ENCODE measurements at places on chromosomes 6 and 20.

DNA sequence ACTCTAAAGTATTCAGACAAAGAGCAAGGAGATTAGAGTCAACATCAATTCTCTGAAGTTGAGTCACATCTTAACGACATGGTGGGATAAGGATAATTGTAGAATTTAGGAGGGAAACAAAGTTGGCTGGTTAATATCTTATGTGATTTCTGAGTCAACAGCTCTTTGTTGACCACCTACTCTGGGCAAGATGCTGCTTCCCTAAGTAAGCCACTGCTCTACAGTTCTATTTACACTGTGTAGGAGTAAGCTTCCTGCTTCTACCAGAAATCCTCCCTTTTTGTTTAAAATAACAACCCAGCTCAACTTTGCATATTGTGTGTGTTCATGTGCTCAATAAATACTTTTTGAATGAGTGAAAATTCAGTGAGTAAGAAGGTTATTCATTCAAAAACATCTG lies 3.1 kb downstream of the HS3ST5 start:
- no peak for DNase-seq

GRCh38 chr20:4014031-4014474 lies 1.3 kb downstream of the RNF24 start:
- peak; percentile 47 for DNase-seq

DNA sequence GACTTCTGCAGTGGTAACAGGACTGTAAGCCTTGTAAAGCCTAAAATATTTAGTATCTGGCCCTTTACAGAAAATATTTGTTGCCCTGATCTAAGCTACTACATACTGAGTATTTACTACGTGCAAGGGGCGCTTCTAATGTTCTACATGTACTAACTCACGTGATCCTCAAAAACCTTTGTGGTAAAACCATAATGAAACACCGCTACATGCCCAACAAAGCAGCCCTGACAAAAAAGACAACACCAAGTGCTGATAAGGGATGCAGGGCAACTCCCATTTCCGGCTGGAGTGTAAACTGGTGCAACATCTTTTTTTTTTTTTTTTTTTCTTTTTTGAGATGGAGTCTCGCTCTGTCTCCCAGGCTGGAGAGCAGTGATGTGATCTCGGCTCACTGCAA lies 85.0 kb downstream of the SULF2 start:
- DNase-seq = no peak

DNA sequence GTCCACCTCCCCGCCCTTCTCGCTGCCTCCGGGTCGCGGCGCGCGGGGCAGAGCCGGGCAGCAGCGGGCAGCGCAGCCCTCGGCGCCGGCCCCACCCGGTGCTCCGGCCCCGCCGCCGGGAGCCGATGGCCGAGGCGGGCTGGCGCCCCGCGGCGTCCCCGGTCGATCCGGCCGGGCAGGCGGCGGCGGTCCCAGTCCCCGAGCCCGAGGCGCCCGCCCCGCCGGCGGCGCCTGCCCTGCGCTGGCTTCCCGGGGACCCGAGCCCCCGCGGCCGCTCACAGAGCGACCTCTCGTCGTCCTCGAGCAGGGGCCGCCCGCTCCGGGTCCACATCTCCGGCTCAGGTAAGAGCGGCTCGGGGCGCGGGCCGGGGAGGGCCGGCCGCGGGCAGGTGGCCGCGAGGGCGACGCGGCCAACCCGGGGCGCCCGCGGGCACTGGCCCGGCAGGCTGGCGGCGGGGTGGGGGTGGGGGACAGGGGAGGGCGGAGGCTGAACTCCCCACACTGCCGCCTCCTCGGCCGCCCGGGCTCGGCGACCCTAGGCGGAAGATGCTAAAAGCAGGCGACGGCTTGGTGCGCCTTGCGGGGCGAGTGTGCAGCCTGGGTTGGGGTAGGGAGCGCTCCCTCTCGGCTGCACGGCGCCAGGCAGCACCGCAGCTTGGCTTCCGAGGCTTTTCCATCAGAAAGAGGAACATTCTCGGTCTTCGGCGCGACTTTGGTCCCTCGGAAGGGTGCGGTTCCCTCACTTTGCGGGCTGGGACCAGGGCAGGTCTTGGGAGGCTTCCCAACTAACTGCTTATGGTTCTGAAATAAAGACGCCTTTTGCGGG lies 25.6 kb upstream of the FUCA2 start:
- DNase-seq = no peak

- DNase-seq = no peak
These were observed 116.9 kb upstream of the SCGN start for GRCh38 chr6:25534942-25535631.

DNA sequence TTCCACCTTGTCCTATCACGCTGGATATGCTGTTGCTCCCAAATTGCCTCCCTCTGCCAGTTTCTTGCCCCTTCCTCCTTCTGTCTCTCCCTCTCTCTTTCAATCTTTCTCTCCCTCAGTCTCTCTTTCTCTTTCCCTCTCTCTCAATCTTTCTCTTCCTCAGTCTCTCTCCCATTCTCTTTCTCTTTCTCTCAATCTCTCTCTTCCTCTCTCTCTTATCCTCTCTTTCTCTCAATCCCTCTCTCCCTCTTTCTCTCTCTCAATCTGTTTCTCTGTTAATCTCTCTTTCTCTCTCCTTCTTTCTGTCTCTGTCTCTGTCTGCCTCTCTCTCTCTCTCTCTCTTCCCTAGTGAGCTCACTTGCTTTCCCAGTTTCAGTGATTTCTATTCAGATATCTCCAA lies 245.8 kb downstream of the ESR1 start:
- DNase-seq = no peak

GRCh38 chr6:128068119-128068479 lies 167.2 kb upstream of the THEMIS start:
- DNase-seq = no peak

GRCh38 chr6:71489736-71490135 lies 201.1 kb downstream of the OGFRL1 start:
- no peak for DNase-seq

DNA sequence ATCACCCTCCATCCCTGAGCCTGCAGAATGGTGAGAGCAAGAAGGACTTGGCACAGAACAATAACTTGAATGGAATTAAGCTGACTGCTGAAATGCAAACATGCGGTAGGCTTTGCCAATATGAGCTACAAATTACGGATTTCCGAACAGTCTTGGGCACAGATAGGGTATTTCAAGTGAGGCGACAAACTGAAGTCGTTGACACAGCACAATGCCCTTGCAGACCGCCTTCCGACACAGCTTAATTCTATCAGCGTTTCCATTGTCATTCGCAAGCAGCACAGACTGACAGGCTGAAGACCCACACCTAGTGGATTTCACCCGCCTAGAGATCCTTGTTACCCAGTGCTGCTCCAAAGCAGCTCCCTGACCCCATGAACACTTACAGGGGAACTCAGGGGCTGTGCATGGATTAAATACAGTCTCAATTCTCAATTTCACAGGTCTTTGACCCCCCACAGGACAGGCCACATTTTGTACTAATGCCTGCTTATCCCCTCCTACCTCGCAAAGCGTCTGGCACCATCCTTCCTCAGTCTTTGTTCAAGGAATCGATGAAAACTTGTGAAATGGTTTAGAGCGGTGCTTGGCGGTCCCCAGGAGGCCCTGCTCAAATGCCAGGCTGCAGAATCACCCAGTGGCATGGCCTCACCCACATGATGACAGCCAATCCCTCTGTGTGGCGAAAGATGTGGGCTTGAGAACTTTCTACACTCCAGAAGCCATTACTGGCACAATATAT lies 34.6 kb downstream of the RAMACL start:
- no peak for DNase-seq

- DNase-seq = no peak
These were observed 19.3 kb upstream of the APMAP start for GRCh38 chr20:25011831-25012241.

DNA sequence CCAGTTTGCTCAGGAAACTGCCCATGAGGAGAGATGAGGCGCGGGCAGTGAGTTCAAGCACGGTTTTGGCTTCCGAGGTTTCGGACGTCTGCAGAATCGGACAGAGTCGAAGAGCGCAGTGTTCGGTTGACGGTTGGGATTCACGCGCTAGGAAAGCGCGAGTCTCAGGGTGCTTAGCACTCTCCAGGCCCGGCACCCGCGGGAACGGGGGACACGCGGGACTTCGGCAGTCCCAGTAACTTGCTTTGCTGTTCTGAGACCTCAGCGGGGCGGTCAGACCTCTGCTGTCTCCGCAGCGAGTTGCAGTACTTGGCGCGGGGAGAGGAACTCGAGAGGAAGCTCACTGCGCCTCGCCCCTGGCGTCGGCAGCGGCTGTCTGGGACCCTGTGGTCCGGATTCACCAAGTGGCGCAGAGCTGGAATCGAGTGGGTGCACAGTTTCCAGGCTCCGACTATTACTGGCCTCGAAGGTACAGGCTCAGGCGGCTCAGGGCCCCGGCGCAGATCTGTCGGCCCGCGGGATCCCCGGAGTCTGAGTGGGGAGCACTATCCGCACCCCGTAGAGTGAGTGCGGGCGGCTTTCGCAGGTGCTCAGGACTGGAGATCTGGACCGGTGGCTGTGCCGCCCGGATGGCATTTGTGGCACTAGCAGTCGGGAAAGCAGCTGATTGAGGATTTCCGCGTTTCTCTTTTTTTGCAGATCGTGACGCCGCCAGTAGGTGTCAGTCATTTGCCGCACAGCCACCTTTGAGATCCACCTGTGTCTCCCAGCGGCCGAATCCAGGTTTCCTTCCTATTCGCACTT lies at the start of gene POM121L2:
Gene POM121L2, minus strand, starts transcription at position 128 of the 804 bp plus-strand sequence. Its CDS starts 103 bp downstream, at position 25.
- DNase-seq = peak; percentile 14

DNA sequence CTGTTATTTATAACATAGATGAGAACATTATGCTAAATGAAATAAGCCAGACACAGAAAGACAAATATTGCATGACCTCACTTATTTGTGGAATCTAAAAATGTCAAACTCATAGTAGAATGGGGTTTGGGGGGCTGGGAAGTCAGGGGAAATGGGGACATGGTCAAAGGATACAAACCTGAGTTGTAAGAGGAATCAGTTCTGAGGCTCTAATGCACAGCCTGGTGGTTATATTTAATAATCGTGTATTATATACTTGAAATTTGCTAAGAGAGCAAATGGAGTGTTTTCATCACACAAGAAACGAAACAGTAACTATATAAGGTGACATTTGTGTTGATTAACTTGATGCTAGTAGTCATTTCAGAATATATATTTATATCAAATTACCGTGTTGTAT lies 40.8 kb upstream of the GFOD1 start:
- no peak for DNase-seq

GRCh38 chr6:88165844-88166492 lies at the start of gene CNR1:
TSS of gene CNR1 (minus strand) at chr6:88166347. CDS start at chr6:88145274, 21,073 bp downstream.
- DNase-seq = peak; percentile 37

GRCh38 chr6:7649037-7649810 lies 59.2 kb downstream of the SNRNP48 start:
- DNase-seq = no peak

DNA sequence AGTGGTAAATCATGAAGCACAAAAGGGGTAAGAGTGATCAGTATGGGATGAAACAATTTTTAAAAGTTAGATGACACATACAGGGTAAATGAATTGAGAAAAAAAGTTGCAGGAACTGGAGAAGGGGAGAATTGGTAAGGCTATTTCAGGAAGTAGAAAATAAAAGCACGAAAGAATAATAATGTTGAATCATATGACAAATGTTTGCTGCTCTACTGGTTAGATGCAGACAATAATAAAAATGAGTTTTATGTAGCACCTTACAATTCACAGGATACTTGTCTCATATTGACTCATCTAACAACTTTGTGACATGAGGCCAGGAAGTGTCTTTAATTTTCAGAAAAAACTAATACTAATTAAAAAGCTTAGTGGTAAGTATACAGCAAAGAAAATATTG lies 566.5 kb upstream of the MARCKS start:
- DNase-seq = no peak

DNA sequence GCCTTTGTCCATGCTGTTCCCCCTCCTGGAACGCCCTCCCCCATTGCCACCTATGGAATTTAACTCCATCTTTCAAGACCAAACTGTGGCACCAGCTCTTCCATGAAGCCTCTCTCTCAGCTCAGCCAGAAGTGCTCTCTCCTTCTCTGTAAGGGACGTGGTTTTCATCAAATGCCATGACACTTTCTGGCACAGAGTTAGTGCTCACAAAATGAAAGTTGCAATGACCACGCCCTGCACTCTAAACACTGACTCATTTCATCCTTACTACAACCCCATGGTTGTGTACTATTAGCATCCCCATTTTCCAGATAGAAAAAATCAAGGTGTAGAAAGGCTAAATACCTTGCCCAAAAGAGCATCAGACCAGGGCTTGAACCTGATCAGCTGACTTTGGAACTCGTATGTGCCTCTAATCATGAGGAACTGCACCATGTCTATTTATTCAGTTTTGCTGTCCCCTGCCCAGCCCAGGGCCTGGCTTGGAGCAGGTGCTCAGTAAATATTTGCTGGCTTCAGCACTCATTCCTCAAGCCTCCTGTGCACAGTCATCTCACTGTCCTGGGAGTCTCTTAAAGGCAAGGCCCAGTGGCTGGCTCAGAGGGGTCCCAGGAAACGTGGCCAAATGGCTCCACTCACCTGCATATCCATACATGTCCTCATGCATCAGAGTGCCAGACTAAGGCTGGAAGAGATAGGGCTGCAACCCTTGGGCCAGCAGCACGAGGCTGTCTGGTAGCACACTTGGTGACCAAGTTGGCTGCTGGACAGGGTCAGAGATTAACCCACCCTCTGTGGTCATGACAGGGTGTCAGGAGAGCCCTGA lies 77.9 kb downstream of the MRPL14 start:
- DNase-seq = no peak

DNA sequence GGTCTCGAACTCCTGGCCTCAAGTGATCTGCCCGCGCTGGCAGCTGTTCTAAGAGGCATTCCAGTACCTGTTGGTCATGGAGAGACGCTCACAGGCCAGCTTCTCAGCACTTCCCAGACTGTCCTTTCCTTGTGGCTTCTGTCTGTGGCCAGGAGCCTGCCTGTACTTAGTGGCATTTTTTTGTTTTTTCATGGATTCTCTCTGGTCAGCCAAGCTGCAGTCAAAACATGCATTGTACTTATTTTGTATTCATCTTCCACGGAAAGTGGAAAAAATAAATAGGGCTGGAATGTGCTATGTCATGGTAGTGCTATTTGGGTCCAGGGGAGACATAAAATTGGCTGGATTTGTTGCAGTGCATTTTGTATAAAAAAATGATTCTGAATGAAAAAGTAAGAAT lies 29.1 kb downstream of the ZDHHC14 start:
- DNase-seq = no peak

DNA sequence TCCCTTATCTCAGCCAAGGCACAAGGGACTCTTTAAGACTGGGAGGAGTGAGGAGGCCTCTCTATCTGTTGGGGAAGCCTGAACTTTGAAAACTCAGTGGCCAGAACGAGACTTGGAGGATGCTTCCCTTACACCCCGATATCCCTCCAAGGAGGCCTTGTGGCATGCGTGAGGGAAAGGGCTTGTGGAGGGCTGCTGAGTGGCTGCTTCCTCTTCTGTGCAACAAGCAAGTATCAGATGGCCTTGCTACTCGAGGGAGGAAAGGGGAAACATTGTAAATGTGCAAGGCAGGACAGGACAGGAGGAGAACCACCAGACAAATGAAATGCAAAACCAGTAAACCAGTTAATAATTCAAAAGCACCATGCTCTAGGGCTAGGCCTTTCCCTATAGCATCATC lies 306.5 kb upstream of the MAP3K7 start:
- no peak for DNase-seq

DNA sequence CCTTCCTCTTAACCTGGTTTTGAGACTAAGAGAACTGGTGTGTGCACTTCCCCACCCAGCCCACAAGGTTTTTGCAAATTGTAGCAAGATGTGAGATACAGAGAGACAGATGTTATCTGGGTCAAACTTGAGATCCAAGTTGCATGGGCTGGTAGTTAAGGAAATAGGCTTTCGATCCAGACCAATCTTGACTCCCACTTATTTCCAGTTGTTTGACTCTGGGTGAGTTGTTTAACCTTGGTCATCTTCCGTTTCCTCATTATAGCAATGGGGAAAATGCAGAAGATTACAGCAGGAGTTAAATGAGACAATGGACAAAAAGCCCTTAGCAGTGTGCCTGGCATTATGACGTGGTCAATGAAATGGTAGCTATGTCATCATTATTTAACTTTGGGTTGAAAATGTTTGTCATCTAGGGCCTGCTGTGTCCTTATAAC lies 1.7 kb downstream of the SNX21 start:
- no peak for DNase-seq
